ENCODE measurements at places on chromosomes 3 and 15. TPM values are rescaled to one million over a fixed set of nuclear protein-coding genes. Genes with fewer than 3 reads are reported as not detected.

The TGM5 gene
- total RNA-seq: not detected

The SPESP1 gene
- 0.74 TPM for total RNA-seq

The PYDC2 gene
- not detected for total RNA-seq

The DUOXA2 gene
- 17.0 TPM for total RNA-seq

The SLC22A13 gene
- 0.42 TPM for total RNA-seq

The ERC2 gene
- total RNA-seq: 2.8 TPM

GRCh38 chr3:126487151-126487771, 11.6 kb upstream of the ZXDC start:
- H3K27me3 ChIP-seq: no peaks in the 10 kb centered on the region
- H3K4me1 ChIP-seq: no peaks in the 10 kb centered on the region
- no peak for DNase-seq
- H3K36me3 ChIP-seq: no peaks in the 10 kb centered on the region

GRCh38 chr3:72669224-72669623, 179.0 kb downstream of the SHQ1 start:
- DNase-seq: no peak
- H3K4me1 ChIP-seq: no peaks in the 10 kb centered on the region
- no peak overlapping the region for H3K4me3 ChIP-seq
- no peaks in the 10 kb centered on the region for H3K36me3 ChIP-seq
- no peak overlapping the region for H3K27ac ChIP-seq

DNA sequence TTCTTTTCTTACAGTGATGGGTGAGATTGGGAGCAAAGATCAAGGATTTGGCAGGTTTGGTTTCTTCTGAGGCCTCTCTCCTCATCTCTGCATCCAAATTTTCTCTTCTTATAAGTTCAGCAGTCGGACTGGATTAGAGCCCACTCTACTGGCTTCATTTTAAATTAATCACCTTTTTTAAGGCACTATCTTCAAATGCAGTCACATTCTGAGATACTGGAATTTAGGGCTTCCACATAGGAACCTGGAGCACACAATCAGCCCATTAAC, 56.5 kb upstream of the PLSCR4 start:
- no peak overlapping the region for H3K27ac ChIP-seq
- no peaks in the 10 kb centered on the region for H3K27me3 ChIP-seq
- no peaks in the 10 kb centered on the region for H3K36me3 ChIP-seq
- no peak overlapping the region for H3K4me3 ChIP-seq
- no peaks in the 10 kb centered on the region for H3K4me1 ChIP-seq

GRCh38 chr3:128369121-128369703, 97.5 kb downstream of the DNAJB8 start:
- H3K36me3 ChIP-seq: no peaks in the 10 kb centered on the region
- H3K4me3 ChIP-seq: no peak overlapping the region
- H3K27me3 ChIP-seq: no peaks in the 10 kb centered on the region
- no peak overlapping the region for H3K27ac ChIP-seq
- no peaks in the 10 kb centered on the region for H3K4me1 ChIP-seq
- DNase-seq: no peak

DNA sequence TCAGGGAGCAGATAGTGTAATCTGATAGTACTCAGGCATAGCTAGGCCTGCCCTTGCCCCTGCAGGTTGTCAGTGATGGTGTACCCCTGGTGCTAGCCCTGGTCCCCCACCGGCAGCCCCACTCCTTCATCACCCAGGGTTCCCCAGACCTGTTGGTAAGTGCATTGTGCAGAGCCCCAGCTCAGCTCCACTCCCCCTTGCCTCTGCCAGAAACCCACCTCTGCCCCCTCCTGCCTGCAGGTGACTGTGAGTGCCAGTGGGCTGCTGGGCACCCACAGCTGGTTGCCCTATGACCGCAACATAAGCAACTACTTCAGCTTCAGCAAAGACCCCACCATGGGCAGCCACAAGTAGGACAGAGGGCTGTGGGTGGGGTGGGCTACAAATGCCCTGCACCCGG, 27.5 kb downstream of the NBEAL2 start:
- H3K4me3 ChIP-seq: no peak overlapping the region
- H3K27me3 ChIP-seq: no peaks in the 10 kb centered on the region
- no peak overlapping the region for H3K27ac ChIP-seq

DNA sequence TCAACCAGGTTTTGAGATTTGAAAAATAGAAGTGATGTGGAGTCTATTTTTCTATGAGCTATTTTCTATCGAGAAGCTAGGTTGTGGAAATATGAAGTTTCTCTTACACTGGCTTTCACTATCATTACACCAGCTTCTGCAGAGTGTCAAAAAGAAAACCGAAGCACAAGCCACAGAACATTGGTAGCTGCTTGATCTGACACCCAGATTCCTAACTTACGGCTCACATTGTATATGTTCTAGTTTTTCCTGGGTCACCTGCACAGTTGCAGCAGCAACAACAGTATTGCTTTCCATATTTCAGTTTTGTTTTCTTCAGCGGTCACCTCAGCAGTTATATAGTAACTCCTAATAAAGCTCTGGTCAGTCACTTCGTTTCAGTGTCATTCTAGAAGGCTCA, 790.1 kb downstream of the PLOD2 start:
- no peaks in the 10 kb centered on the region for H3K27me3 ChIP-seq
- no peak overlapping the region for H3K27ac ChIP-seq
- H3K4me3 ChIP-seq: no peak overlapping the region
- no peak for DNase-seq
- no peaks in the 10 kb centered on the region for H3K4me1 ChIP-seq
- no peaks in the 10 kb centered on the region for H3K36me3 ChIP-seq

DNA sequence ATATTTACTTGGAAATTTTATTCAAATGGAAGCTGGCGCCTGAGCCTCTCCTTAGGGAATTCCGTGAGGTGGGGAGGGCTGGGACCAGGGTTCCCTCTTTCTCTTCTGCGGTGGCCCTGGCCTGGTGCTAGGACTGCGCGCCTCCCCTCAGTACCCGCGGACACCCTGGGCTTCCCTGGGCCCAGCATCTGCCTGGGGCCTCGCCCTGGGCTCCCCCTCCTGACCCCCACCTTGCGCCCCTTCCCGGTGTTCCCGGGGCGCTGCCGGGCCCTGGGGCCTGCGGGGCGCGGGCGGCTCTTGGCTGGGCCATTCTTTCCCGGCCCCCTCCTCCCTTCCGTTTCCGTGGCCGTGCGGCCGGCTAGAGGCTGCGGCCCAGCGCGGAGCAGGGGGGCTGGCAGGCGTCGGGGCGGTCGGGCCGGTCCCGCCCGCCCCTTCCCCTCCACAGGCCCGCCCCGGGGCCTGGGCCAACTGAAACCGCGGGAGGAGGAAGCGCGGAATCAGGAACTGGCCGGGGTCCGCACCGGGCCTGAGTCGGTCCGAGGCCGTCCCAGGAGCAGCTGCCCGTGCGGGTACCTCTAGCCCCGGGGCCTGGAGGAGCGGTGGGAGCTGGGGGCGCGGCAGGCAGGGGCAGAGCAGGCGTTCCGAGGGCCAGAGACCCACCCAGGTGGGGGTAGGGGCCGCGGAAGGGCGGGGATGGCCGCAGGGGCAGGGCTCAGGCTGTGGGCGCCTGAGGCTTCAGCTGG, at the start of gene FES:
Gene FES (plus strand): TSS at position 529 of the 743 bp plus-strand sequence. CDS start 542 bp downstream, outside the sequence.
- peak within 1 kb of the TSS; percentile 78 for H3K27ac ChIP-seq
- H3K4me3 ChIP-seq: peak within 1 kb of the TSS; percentile 23
- peak; percentile 86 for DNase-seq

- no peaks in the 10 kb centered on the region for H3K36me3 ChIP-seq
- no peak overlapping the region for H3K27ac ChIP-seq
- no peaks in the 10 kb centered on the region for H3K27me3 ChIP-seq
- no peak overlapping the region for H3K4me3 ChIP-seq
- H3K4me1 ChIP-seq: peaks cover 15% of the 10 kb centered on the region
- DNase-seq: no peak
Observed at GRCh38 chr15:99568625-99569352, 3.0 kb downstream of the MEF2A start.

DNA sequence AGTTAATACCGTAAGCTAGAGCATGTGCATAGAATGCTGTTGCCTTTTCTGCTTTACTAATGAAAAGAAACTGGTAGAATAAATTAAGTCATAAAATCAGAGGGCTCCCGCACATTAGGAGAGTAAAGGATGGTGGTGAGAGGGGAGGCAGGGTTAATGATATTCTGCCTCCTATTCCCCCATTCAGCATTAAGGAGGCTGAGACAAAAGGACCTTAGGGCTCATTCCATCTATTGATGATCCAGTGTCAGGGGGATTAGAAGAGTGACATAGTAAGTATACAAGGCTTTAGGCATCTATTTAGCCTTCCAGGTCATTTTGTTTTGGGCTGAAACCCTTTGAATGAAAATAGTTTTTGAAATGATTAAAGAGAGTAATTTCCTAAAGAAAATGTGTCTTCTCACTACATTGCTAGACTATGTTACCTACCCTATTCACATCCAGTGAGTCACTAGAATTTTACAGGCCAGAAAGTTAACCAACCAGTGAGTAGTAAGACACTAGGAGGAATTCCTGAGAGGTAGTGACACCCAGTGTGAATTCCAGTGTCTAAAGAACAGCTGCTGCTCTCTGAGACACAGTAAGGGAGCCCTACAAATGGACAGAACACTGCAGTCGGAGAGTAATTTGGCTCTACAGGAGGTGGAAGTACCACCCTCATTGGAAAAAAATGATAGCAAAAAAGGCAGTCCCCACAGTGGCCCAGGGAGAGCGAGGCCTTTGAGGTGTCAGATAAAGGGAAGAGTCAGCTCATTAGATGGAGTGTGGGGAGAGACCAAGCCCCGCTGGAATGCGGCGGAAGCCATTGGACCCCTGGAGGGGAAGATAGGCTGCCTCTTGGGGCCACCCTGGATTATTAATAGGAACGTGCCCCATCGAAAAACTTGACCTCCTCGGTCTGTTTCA, 67.6 kb downstream of the TUSC7 start:
- DNase-seq: no peak
- no peaks in the 10 kb centered on the region for H3K36me3 ChIP-seq
- H3K27me3 ChIP-seq: no peaks in the 10 kb centered on the region
- H3K4me3 ChIP-seq: no peak overlapping the region
- H3K4me1 ChIP-seq: no peaks in the 10 kb centered on the region

DNA sequence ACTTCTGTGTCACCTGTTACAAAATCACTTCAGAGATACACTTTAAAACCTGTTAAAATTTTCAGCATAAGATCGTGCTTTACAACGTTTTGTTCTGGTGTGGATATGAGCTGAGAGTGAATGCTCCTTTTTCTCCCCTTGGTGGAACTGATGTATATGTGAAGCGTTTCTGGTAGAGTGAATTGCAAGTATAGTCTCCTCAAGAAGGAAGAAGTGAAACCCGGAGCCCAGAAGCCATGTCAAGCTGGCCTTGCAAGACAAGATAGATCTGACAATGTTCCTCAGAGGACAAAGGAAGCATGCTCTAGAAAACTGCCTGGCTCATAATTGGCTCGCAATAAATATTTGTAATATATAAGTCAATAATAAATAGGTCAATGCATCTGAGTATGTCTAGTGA, 23.6 kb downstream of the SERPINI2 start:
- no peaks in the 10 kb centered on the region for H3K36me3 ChIP-seq
- no peaks in the 10 kb centered on the region for H3K27me3 ChIP-seq
- H3K27ac ChIP-seq: no peak overlapping the region
- H3K4me3 ChIP-seq: no peak overlapping the region

GRCh38 chr15:61184431-61184830, 44.7 kb downstream of the RORA start:
- no peak for DNase-seq
- no peaks in the 10 kb centered on the region for H3K27me3 ChIP-seq
- no peak overlapping the region for H3K4me3 ChIP-seq
- H3K4me1 ChIP-seq: no peaks in the 10 kb centered on the region
